Fibroblast of lung (primary cell): ENCODE measurements at places on chromosomes 4 and X.

DNA sequence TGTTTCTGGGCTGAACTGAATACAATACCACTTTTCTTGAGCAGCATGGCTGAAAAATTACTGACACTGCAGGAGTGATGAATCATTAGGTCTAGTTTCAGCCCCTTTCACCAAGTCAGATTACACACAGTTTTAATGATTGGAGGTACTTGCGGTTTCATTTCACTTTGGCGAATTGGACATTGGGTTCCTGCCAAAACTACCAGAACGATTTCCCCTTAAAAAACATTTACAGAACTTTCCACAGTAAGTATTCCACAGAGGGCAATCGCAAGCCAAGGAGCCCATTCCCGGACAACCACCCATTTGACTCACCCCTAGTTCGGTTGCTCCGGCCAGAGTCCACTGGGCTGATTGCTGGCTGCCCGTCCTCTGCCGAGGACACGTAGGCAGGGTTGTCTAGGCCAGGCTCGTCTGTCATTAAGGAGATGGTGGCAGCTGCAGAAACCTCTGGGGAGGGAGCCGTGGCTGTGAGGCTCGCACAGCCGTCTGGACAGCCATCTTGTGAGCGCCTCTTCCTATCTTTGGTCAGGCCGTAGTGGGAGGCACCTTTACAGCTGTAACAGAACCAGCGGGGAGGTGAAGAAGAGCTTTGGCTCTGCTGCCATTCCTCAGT, 83.5 kb downstream of the LNX1 start:
- peak; percentile 64 for DNase-seq

- DNase-seq = no peak
These were observed 148.4 kb upstream of the GPC4 start for GRCh38 chrX:133563705-133564104.

DNA sequence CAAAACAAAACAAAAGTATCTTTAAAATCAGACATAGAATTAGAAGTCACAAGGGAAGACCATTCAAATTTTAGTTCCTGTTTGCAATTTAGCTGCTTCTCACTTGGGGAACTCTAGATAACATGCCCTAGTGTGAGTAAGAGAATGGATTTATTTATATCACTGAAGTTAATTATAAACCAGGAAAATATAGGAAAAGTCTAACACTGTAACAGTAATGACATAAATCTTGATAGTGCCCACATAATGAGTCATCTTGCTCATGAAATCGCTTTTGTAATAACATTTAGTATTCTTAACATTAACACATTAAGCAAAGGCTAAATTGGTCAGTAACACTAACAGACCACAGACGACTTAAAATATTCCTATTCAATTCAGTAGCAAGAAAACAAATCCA, 710.7 kb downstream of the STPG2 start:
- DNase-seq = no peak

DNA sequence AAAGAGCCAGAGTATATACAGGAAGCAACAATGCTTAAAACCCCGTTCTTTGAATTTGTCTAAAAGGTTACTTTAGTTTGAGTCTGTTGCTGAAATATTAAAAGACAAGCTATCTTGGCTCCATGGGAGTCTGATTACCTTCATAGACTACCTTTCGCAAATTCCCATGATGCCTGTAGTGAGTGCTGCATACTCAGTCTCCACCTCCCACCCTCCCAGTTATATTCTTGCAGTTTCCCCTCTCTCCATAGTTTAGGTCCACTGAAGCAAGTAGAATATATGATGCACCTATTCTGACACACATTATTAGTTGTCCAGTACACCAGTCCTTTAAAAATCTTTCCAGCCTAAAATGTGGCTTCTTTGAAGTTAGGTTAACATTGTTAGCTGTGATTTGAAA, 2.4 kb downstream of the CNKSR2 start:
- no peak for DNase-seq

GRCh38 chrX:14779580-14779979, 93.3 kb downstream of the FANCB start:
- no peak for DNase-seq

GRCh38 chrX:47232197-47232802, 509 bp upstream of the USP11 start:
- DNase-seq = no peak

GRCh38 chrX:91122151-91122694, 312.4 kb upstream of the PABPC5 start:
- no peak for DNase-seq

- DNase-seq = no peak
These were observed 117.4 kb downstream of the TMA16 start for GRCh38 chr4:163611784-163612445.

DNA sequence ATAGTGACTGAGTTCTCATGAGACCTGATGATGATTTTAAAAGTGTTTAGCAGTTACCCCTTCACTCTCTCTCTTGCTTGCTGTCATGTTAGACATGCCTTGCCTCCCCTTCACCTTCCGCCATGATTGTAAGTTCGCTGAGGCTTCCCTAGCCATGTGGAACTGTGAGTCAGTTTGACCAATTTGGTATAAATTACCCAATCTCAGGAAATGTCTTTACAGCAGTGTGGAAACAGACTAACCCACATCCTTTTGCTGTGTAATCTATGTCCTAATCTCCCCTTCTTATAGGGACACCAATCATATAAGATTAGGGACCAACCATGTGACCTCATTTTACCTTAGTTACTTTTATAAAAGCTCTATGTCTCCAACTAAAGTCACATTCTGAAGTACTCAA, 677.8 kb downstream of the ADGRL3 start:
- no peak for DNase-seq

DNA sequence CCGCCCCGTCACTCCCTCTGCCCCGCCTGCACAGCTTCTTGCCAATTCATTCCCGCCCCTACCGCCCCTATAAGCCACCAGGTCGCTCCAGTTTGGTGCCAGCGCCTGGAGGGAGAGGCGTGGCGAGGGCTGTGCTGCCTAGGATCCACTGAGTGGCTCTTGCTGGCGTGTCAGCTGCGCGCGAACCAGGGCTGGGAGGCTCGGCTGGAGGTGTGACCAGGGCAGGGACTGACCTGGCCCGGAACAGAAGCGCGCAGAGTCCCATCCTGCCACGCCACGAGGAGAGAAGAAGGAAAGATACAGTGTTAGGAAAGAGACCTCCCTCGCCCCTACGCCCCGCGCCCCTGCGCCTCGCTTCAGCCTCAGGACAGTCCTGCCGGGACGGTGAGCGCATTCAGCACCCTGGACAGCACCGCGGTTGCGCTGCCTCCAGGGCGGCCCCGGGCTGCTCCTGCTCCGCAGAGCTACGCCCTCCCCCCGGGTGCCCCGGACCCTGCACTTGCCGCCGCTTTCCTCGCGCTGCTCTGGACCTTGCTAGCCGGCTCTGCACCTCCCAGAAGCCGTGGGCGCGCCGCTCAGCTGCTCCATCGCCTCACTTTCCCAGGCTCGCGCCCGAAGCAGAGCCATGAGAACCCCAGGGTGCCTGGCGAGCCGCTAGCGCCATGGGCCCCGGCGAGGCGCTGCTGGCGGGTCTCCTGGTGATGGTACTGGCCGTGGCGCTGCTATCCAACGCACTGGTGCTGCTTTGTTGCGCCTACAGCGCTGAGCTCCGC, at the start of gene GPR78:
Gene GPR78, plus strand, starts transcription at position 72 of the 773 bp plus-strand sequence. Its CDS starts 591 bp downstream, at position 663.
- DNase-seq = peak; percentile 60

DNA sequence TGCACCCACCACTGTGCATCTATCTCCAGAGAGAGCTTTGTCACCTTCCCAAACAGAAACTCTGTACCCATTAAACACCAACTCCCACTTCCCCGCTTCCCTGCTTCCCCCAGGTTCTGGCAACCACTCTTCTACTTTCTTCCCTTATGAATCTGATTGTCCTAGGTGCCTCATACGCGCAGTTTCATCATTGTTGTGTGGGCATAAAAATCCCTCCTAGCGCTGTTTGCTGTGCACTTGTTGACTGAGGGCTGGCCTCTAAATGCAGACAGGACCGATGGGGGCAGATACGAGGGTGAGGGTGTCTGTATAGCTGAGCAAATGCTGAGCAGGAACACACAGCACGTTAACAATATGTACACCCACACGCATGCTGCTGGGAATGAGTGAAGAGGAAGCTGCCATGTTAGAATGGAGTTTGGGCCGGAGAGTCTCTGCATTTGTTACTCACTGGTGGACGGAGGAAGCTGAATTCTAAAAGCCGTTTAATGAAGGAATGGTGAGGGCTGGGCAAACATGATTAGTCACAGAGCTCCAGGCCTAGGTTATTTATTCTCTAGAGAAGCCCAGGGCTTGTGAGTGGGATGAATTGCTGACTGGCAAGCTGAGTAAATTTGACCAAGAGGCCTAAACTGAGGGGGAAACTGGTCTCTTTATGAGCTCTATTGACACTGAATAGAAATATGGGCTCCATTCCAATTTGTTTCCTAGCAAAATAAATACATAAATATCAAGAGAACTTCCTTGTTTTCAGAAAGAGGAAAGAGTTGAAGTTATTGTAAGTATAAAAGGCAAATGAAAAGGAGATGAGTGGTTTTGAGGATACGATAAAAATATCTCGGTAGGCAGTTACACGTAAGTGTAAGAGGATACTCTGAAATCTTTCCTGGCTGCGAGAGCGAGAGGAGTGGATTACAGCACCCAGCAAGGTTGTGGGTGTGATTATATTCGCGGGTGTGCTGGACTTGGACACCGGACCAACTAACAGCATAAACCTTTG, 95.9 kb upstream of the RPS6KA3 start:
- DNase-seq = peak; percentile 75

DNA sequence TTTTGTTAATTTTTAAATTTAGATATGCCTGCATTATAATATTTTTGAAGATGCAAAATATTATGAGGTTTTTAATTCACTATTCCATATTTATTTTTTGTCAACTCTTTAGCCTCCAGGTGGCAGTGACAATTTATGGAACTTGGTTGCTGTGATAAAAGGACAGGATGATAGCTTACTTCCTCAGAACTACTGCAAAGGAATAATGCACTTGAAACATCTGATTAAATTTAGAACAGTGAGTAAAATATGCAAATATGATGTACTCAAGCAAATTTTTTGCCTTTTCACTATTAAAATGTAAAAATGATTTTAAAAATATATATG, 45.1 kb downstream of the SPATA4 start:
- DNase-seq = peak; percentile 31

DNA sequence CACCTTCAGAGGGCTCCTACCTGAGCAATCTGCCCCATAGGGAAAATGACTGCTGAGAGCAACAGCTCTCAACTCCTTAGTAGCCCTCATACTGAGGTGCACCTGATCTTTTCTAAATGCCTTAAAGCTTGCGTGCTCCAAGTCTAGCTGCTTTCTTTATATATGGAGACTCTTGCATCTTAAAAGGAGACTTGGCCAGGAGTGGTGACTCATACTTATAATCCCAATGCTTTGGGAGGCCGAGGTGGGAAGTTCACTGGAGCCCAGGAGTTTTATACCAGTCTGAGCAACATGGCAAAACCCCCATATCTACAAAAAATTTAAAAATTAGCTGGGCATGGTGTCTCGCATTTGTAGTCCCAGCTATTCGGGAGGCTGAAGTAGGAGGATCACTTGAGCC, 78.1 kb upstream of the TRIM2 start:
- DNase-seq = peak; percentile 33

DNA sequence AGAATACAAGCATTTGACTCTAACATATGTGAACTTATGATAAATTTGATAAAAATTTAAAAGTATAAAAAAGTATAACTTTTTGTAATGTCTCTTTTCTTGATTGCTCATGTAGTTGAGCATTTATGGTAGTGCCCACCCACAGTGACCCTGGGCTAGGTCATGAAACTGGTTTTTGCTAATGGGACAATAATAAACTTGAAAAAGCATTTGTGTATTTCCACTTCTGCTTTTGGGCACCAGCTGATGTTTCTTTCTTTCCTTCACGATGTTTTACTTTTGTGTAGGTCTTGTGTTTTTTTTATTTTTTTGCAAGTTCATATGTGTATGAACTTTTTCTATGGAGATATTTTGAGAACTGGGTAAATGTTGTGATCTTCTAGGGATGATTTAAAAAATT, 313.1 kb downstream of the CBLL2 start:
- DNase-seq = no peak
